ENCODE measurements at places on chromosomes 5 and 9. TPM values are rescaled to one million over a fixed set of nuclear protein-coding genes. Genes with fewer than 3 reads are reported as not detected.

DNA sequence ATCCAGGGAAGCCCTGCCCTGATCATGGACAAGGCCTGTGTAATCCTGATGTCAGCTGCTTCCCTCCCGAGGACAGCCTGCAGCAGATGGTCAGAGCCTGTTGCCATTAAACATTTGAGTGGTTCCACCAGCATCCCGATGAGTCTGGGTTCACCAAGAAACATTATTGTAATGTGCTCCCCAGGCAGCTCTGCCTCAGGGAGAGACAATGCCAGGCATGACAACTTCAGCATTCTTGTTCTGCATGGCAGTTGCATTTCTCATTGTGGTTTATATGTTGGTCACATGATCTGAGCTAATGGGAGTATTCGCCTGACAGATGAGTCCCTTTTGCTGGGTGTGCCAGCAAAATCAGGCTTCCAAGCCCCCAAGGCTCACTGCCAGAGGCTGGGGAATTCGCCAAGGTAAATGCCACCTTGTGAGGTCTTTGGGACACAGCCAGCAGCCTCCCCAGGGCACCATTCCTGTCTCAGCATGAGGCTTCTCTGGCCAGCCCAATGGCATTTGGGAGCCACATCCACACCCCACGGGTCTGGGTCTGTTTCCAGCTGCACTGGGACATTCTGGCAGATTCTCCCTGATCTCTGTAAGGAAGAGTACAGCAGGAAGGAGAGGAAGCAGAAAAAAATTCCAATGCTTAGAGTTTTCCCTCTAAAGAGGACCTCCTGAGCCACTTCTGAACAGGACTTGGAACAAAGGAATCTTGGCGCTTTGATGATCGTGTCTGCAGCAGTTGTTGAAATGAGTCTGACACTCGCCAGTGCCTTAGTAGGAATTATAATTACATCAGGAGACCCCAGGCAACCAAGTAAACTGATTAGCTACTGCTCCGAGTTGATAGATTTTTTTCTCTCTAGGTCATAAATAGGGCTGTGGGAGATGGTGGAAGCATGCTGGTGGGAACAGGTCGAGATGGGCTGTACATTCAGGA, 18.7 kb downstream of the KCNIP1 start:
- peak; percentile 89 for DNase-seq

CD74 gene
- 1.6 TPM for total RNA-seq

- no peak for DNase-seq
These were observed 71.4 kb upstream of the PHYKPL start for GRCh38 chr5:178304016-178304415.

- no peak for DNase-seq
These were observed 21.1 kb upstream of the LHX2 start for GRCh38 chr9:123990427-123990826.

ERCC6L2 gene
- total RNA-seq: 30.8 TPM

DNA sequence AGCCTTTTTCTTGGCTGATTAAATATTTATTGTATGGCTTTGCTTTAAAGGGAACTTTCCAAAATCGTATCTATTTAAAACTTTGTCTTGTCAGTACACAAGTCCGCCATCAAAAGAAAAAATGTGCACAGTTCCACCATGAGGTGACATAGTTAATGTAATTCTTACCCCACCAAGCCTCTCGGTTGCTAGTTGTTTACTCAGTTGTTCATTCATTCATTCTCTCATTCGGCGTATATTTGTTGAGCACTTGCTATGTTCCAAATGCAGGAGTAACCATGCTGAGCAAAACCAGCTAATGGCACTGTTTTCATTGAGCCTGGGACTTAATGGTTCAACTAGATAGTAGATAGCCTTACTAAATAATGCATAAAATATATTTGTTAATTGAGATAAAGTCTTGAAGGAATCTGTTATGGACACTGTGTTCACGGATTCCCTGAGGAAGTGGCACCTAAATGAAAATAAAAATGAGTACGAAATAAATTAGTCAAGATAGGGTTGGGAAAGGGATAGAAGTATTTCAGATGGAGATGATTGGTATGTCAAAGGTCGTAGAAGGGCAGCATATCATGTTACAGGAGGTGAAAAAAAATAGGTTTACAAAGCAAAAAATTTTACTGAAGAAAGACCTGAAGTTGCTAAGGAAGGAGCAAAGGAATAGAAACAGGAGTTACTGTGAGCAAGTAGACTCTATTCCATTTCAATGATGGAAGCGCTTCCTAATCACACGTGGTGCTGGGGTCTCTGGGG, 1.5 kb downstream of the DCAF10 start:
- DNase-seq: no peak

- no peak for DNase-seq
These were observed 47.4 kb downstream of the PRKACG start for GRCh38 chr9:68966496-68966944.
